ENCODE measurements at places on chromosomes 5 and 9. TPM values are rescaled to one million over a fixed set of nuclear protein-coding genes. Genes with fewer than 3 reads are reported as not detected.
A peak's percentile ranks its signal among the peaks of the same experiment; 100 is the strongest.

RNF183 gene
- 0.95 TPM for total RNA-seq

GRCh38 chr5:119930490-119930889, 301.1 kb downstream of the FAM170A start:
- no peaks in the 10 kb centered on the region for H3K27me3 ChIP-seq
- no peak for DNase-seq
- no peaks in the 10 kb centered on the region for H3K36me3 ChIP-seq
- H3K4me3 ChIP-seq, result no peak overlapping the region
- no peak overlapping the region for H3K27ac ChIP-seq
- H3K4me1 ChIP-seq, result no peaks in the 10 kb centered on the region

- H3K4me3 ChIP-seq, result no peak overlapping the region
- H3K27ac ChIP-seq, result no peak overlapping the region
- peaks cover 9% of the 10 kb centered on the region for H3K4me1 ChIP-seq
Measured at GRCh38 chr5:54278036-54278830, 32.1 kb downstream of the ARL15 start.

- H3K4me3 ChIP-seq, result no peak overlapping the region
- no peaks in the 10 kb centered on the region for H3K27me3 ChIP-seq
- no peaks in the 10 kb centered on the region for H3K4me1 ChIP-seq
- no peak for DNase-seq
- H3K27ac ChIP-seq, result no peak overlapping the region
Measured at GRCh38 chr5:174303035-174303434, 257.5 kb downstream of the NSG2 start.

SMIM15 gene
- 14.2 TPM for total RNA-seq

DNA sequence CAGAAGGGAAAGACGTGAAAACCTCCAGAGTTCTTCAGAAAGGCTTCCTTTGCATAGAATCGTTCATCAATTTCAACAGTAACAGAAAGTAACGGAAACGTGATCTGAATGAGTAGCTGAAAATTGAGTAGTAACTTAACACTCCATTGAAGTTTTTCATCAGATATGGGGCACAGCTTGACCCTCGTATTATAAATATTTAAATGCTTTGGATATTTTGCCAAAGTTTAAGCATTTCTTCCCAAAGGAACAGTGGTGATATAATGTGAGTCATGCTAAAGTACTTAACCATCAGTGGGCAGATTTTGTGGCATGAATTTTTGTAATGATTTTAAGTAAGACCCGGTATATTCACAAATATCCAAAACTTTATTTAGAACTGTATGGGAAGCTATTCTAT, 67.4 kb upstream of the ADAMTS19 start:
- no peak overlapping the region for H3K27ac ChIP-seq
- no peak for DNase-seq
- H3K36me3 ChIP-seq, result no peaks in the 10 kb centered on the region
- H3K4me3 ChIP-seq, result no peak overlapping the region
- no peaks in the 10 kb centered on the region for H3K4me1 ChIP-seq

GRCh38 chr9:36486329-36486932, 86.3 kb upstream of the MELK start:
- peak; percentile 26 for DNase-seq
- H3K4me1 ChIP-seq, result peaks cover 17% of the 10 kb centered on the region
- peak overlapping the region; percentile 94 for H3K27ac ChIP-seq
- no peaks in the 10 kb centered on the region for H3K36me3 ChIP-seq
- H3K4me3 ChIP-seq, result peak overlapping the region; percentile 100

- no peak overlapping the region for H3K27ac ChIP-seq
- no peaks in the 10 kb centered on the region for H3K27me3 ChIP-seq
- no peak for DNase-seq
Measured at GRCh38 chr5:16712178-16712577, 95.4 kb upstream of the RETREG1 start.

- H3K4me1 ChIP-seq, result no peaks in the 10 kb centered on the region
- no peaks in the 10 kb centered on the region for H3K27me3 ChIP-seq
- DNase-seq, result no peak
- no peaks in the 10 kb centered on the region for H3K36me3 ChIP-seq
- no peak overlapping the region for H3K4me3 ChIP-seq
- H3K27ac ChIP-seq, result no peak overlapping the region
Measured at GRCh38 chr9:101966691-101967090, 228.2 kb upstream of the GRIN3A start.

- DNase-seq, result no peak
- H3K27me3 ChIP-seq, result no peaks in the 10 kb centered on the region
- peaks cover 18% of the 10 kb centered on the region for H3K4me1 ChIP-seq
- H3K4me3 ChIP-seq, result no peak overlapping the region
- H3K27ac ChIP-seq, result no peak overlapping the region
Measured at GRCh38 chr9:136880651-136881050, 5.7 kb upstream of the TRAF2 start.

GRCh38 chr5:155540000-155540595, 526.5 kb downstream of the KIF4B start:
- H3K4me1 ChIP-seq, result no peaks in the 10 kb centered on the region
- no peaks in the 10 kb centered on the region for H3K27me3 ChIP-seq
- no peak overlapping the region for H3K27ac ChIP-seq
- H3K4me3 ChIP-seq, result no peak overlapping the region
- no peaks in the 10 kb centered on the region for H3K36me3 ChIP-seq

DNA sequence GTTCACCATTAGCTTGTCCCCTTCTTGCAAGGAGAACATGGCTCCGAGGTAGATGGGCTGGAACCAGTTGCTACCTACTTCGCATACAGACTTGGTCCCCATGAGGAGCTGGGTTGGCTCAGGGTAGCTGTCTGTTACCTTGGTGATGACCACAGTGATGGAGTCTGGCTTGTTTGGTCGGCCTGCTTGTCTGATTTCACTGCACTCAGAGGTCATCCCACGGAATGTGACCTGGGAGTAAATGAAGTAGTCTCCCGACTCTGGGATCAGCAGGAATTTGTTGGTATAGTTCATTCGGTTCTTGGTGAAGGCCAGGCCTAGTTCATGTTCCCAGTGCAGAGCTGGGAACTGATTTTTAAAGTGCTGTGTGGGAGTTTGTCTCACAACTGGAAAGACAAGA, 15.3 kb downstream of the TNFSF15 start:
- DNase-seq, result no peak
- H3K36me3 ChIP-seq, result no peaks in the 10 kb centered on the region
- no peaks in the 10 kb centered on the region for H3K27me3 ChIP-seq
- H3K4me3 ChIP-seq, result no peak overlapping the region
- no peaks in the 10 kb centered on the region for H3K4me1 ChIP-seq
- no peak overlapping the region for H3K27ac ChIP-seq

- no peaks in the 10 kb centered on the region for H3K36me3 ChIP-seq
- no peak overlapping the region for H3K4me3 ChIP-seq
- no peak for DNase-seq
Measured at GRCh38 chr5:125961150-125961549, 462.1 kb upstream of the GRAMD2B start.

GFI1B gene
- 2.0 TPM for total RNA-seq

FOXD4L4 gene
- total RNA-seq, result 0.41 TPM

GRCh38 chr9:132646726-132647125, 23.1 kb downstream of the DDX31 start:
- H3K4me3 ChIP-seq, result no peak overlapping the region
- H3K36me3 ChIP-seq, result no peaks in the 10 kb centered on the region
- no peak overlapping the region for H3K27ac ChIP-seq
- H3K4me1 ChIP-seq, result no peaks in the 10 kb centered on the region

DNA sequence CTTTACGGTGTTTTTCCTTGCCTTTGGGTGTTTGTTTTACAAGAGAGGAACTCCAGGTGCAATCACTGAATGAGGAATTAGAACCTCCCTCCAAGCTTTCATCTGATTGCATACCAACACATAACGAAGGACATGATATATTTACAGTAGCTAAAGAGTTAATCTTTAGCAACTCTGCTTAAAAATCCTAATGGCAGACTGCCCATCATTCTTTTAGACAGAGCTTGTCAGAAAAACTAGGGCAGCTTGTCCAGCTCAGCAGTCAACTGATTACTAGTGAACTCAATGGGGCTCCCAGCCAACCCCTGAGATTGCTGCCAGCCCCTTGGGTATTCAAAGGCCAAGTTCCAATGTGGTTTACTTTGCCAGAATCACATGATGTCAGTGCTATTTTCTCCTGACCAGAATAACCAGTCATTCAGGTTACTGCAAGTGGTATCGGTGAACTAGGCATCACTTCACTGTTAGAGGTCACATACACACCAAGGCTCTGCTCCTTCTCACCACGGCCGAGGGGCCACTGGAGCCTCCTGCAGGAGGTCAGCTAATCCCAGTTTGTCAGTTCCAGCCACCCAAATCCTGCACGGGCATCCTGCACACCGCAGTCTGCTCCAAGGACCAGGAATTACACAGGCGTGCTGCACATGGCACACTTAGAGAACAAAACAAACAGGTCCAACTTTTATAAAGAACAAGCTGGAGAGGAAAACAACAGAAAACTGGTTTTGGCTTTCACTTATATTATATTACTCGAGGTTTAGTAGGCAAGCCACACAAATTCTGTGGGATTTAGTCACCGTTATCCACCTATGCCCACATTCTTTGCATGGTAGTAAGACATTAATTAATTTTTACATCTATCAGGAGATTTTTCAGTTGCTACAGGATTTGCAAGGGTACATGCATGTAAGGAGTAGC, 62.5 kb downstream of the NFIB start:
- no peaks in the 10 kb centered on the region for H3K36me3 ChIP-seq
- DNase-seq, result peak; percentile 78
- H3K4me3 ChIP-seq, result no peak overlapping the region
- H3K27me3 ChIP-seq, result no peaks in the 10 kb centered on the region

DNA sequence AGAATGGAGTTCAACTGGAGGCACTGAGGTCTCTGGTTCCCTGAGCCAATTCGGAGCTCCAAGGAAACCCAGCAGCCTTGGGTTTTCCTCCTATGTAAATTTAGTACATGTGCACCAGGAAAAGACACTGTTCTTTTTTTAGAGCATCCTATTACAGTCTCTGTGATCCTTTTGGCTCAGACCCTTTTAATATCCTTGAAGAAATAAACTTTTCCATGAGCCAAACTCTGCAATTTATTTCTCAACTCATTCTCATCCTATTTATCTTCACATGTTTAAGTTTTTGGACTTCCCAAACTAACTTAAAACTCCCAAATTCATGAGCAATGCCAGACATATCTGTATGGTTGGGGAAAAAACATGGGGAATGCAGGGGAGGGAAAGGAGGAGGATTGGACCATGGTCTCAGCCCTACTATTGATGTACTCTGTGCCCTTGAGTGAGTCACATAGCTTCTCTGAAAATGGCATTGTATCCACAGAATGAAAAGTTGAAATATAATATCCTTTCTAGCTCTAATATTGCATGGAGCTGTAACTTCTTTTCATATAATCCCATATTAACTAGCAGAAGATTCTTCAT, 76.6 kb downstream of the PAPPA start:
- no peaks in the 10 kb centered on the region for H3K27me3 ChIP-seq
- no peak overlapping the region for H3K4me3 ChIP-seq
- no peak overlapping the region for H3K27ac ChIP-seq
- no peak for DNase-seq

DNA sequence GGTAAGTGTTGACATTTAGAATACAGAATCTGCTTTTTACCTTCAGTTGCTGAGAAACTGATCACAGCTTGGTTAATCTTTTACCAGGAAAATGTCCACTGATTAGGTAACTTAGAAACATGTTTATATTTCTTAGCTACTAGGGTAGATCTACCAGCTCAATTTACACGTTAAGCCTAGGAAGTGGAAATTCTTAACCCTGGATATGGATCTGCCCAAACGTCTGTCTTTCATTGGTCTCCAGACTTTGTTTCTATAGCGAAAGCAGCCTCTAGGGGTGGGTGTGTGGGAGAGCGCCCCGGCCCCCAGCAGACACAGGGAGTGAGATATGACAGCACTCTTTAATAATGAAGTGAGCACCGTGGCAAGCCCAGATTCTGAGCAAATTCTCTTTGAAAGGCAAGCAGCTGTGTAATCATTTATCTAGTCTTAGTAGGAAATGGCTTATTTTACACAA, 141.6 kb upstream of the ZNF608 start:
- H3K4me1 ChIP-seq, result peaks cover 13% of the 10 kb centered on the region
- no peaks in the 10 kb centered on the region for H3K36me3 ChIP-seq
- peak overlapping the region; percentile 79 for H3K27ac ChIP-seq
- DNase-seq, result no peak
- no peak overlapping the region for H3K4me3 ChIP-seq
- H3K27me3 ChIP-seq, result no peaks in the 10 kb centered on the region

SOHLH1 gene
- total RNA-seq, result not detected

DNA sequence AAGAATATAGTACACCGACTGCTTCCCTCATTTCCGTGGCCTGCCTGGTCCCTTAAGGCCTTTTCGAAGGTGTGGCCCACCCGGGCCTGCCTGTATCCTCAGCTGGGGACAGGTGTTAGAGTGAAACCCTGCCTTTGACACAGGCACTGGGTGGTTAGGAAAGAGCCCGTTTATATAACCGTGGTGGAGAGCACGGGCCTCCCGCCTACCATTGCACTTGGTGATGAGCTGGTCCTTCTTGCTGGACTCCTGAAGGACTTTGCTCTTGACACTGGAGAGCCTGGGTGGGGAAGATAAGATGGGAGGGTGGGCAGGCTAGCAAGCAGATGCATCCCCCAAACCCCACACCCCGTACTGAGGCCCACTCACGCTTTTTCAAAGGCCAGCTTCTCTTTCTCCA, 2.3 kb downstream of the SPATA24 start:
- H3K27ac ChIP-seq, result no peak overlapping the region
- peaks cover 10% of the 10 kb centered on the region for H3K4me1 ChIP-seq
- H3K4me3 ChIP-seq, result no peak overlapping the region
- DNase-seq, result no peak
- no peaks in the 10 kb centered on the region for H3K36me3 ChIP-seq

CYLC2 gene
- total RNA-seq, result not detected

- H3K4me3 ChIP-seq, result peak overlapping the region; percentile 20
- peak; percentile 89 for DNase-seq
- no peaks in the 10 kb centered on the region for H3K27me3 ChIP-seq
Measured at GRCh38 chr5:172420235-172420939, 33.9 kb downstream of the SH3PXD2B start.

GRCh38 chr5:179287631-179288030, 57.6 kb downstream of the ADAMTS2 start:
- no peaks in the 10 kb centered on the region for H3K27me3 ChIP-seq
- DNase-seq, result no peak
- no peak overlapping the region for H3K4me3 ChIP-seq
- no peak overlapping the region for H3K27ac ChIP-seq

- no peak overlapping the region for H3K27ac ChIP-seq
- H3K36me3 ChIP-seq, result no peaks in the 10 kb centered on the region
- no peak for DNase-seq
- H3K4me1 ChIP-seq, result no peaks in the 10 kb centered on the region
Measured at GRCh38 chr5:65791712-65792673, 70.0 kb downstream of the NLN start.

NMUR2 gene
- total RNA-seq, result not detected

- H3K4me1 ChIP-seq, result no peaks in the 10 kb centered on the region
- no peak for DNase-seq
- H3K27me3 ChIP-seq, result no peaks in the 10 kb centered on the region
- no peaks in the 10 kb centered on the region for H3K36me3 ChIP-seq
- no peak overlapping the region for H3K27ac ChIP-seq
Measured at GRCh38 chr9:1383899-1384455, 333.8 kb downstream of the DMRT2 start.

- no peak for DNase-seq
- no peak overlapping the region for H3K4me3 ChIP-seq
- no peaks in the 10 kb centered on the region for H3K36me3 ChIP-seq
- no peak overlapping the region for H3K27ac ChIP-seq
Measured at GRCh38 chr9:77659926-77660325, 11.8 kb upstream of the GNA14 start.

GRCh38 chr9:38417003-38417945, 7.0 kb downstream of the IGFBPL1 start:
- H3K27me3 ChIP-seq, result peaks cover 10% of the 10 kb centered on the region
- peak; percentile 35 for DNase-seq
- H3K4me1 ChIP-seq, result no peaks in the 10 kb centered on the region

Data from transverse colon (tissue), 4 donors.